ENCODE measurements at places on chromosomes 12 and 14.

GRCh38 chr12:56280849-56281248 lies 14.1 kb downstream of the COQ10A start:
- DNase-seq, result no peak

DNA sequence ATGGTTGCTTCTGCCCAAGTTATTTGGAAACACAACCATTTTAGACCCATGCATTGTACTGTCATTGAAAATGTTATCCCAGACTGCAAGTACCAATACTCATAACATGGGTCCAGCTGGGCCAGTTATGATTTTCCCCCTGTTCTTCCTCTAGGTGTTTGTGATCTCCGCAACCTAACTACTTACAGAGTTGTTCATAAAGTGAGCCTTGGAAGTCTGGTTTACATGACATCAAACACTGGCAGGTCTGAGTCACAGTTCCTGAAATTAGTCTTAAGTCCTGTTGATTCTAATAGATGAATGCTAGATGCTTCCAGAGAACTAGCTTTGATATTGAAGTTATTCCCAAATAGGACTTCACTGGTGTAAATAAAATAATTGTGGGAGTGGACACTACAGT lies 487.0 kb downstream of the MED13L start:
- no peak for DNase-seq

GRCh38 chr12:9643266-9643660 lies 26.2 kb upstream of the CLEC2D start:
- DNase-seq, result no peak

GRCh38 chr12:129753586-129753985 lies 150.2 kb downstream of the TMEM132D start:
- no peak for DNase-seq

DNA sequence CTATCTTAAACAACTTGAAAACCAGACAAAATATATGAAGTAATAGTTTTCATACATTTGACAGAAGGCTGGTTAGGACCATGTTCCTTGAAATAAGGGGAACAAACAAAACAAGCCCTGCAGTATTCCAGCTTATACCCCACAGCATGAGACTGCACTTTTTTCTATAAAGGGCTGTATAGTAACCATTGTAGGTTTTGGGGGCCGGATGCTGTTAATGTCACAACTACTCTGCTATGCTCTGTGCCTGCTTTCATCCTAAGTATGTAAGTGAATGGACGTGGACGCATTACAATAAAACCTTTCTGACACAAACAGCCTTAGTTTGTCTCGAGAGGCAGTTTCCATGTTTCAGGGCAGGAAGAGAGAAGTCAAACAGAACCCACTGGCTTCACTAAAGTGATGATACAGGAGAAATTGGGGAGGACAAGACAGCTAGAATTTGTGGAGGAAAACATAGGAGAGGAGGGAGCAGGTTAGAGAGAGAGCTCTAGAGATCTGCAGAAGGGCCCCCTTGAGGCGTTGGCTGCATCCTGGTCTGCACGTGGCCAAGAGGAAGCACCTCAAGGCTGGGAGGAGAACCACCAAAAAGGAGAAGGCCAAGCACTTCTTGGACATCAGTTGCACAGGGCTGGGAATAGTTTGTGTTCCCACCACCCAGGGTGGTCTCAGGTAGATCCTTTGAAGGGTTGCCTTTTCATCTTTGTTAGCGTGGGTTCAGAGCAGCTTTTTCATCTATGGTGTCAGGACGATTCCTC lies 63.7 kb downstream of the TRAF3 start:
- no peak for DNase-seq

GRCh38 chr14:99576304-99576703 lies 27.7 kb downstream of the CCDC85C start:
- DNase-seq, result no peak

DNA sequence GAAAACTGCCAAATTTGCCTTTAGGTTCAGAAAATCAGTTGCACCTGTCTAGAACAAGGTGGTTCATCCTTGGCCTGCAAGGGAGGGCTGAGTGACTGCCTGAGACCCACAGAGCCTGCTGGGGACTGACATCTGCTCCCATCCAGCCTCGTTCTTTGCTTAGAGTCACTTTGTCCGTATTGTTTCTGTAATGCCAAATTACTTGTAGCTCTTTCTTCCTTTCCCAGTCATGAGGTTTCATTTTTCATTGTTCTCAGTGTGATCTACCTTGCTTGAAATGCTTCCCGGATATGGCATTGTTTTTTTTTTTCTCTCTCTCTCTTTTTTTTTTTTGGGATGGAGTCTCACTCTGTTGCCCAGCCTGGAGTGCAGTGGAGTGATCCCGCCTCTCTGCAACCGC lies 21.3 kb downstream of the TSPAN9 start:
- no peak for DNase-seq

- DNase-seq, result no peak
Observed at GRCh38 chr14:92446771-92447170, 66.8 kb upstream of the RIN3 start.

- DNase-seq, result no peak
Observed at GRCh38 chr14:38207736-38208617, at the start of gene SSTR1. Gene SSTR1 (plus strand): TSS chr14:38207904. CDS start chr14:38209390, 1,486 bp downstream.

DNA sequence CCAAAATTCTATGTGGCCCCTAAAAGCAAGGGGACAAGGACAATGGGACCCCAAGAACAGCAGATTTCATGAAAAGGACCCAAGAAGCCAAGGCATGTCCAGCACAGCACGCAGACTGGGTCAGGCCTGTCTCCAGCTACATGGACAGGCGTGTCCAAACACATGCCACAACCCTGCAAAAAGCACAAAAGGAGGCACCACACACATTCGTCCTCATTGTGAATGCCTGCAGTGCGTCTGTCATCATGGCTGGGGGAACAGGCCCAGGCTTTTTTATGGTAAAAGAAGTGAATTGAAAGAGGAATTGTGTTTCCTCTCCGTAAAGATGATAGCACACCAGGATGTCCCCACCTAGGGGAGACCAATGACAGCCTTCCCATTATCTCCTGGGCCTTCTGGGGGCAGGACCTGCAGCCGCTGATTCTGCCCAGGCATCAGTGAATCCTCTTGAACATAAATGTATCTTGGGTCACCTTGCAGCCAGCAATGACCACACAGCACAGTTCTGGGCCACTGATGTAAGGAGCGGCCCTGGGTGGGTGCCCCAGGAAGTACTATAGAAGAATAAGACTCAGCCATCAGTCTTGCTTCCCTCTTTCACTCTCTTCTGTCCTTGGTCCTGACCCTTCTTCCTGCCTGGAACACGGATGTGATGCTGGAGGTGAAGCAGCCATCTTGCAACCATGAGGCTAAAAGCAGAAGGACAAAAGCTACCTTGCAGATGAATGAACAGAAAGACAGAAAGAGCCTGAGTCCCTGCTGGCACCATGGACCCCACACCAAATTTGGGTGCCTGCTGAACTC lies 29.8 kb upstream of the C14orf180 start:
- DNase-seq, result no peak

Data from NAMALWA (cell line).